ENCODE measurements at places on chromosomes 12 and 14.

- DNase-seq = no peak
Measured at GRCh38 chr12:80352474-80352873, 91.6 kb upstream of the PTPRQ start.

DNA sequence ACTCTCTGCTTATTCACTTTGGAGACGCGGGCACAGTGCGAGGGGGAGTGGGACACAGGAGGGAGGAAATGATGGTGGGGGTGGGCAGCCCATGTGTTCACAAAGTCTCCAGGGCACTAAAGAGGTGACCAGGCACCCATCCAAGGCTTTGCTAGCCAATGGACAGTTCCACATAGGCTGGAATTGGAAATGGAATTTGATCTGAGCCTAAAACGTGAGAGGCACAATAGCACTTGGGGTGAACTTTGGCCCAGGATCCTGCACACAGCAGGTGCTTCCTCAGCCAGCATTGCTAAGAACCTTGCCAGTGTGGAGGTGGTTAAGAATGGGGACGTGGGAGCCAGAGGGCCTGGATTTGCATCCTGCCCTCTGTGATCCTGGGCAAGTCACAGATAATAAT lies 193.8 kb downstream of the CHST11 start:
- DNase-seq = no peak

- DNase-seq = no peak
Measured at GRCh38 chr14:99659333-99659741, 14.4 kb downstream of the HHIPL1 start.

DNA sequence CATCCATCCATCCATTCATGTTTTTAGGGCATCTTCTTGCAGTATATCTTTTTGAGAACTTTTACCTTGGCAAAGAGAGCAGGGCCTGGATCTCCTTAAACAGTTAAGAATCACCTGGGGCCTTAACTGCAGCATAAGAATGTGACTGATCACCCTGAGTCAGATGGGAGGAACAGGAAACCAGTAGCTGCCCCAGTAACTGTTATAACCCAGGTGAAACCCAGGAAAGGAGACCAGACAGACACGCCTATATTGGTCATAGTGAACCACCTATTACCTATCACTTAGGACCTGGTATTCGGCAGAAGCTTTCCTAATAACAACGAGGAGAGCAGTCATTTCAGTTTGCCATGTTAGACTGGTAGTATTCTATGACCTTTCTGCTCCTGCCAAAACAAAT lies 43.4 kb upstream of the NR2C1 start:
- no peak for DNase-seq

DNA sequence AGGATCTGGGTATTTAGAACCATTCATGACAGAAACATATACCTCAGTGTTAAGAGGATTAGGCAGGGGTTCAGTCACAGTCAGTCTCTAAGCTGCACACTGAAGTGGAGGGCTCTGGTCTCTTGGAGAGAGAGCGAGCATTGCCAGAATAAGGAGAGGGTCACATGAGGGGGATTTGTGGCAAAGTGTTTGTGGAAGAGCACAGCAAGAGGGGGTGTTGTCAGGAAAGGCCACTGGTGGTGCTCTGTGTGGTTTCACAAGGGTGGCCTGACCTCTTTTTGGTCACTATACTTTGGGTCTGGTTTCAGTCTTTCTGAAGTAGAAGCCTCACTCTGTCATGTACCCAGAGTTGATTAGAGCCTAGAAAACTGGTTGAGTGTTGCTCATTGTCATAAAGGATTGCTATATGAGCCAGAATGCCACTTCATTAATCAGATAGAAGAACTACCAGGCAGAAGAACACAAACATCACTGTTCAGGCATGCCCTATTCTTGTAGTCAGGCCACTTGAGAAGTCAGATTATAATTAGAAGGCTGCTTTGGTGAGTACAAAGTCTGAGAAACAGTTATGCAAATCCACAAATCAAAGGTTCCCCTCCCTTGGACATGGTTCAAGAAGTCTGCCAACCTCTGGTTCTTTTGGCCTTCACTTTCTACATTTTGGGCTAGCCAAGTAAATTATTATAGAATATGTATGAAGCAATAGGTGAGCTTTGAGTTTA lies 8.4 kb downstream of the TMEM19 start:
- DNase-seq = no peak

- no peak for DNase-seq
Measured at GRCh38 chr12:28973491-28973890, 175.6 kb upstream of the FAR2 start.

GRCh38 chr12:62686938-62687337 lies 220.3 kb downstream of the MON2 start:
- DNase-seq = no peak

DNA sequence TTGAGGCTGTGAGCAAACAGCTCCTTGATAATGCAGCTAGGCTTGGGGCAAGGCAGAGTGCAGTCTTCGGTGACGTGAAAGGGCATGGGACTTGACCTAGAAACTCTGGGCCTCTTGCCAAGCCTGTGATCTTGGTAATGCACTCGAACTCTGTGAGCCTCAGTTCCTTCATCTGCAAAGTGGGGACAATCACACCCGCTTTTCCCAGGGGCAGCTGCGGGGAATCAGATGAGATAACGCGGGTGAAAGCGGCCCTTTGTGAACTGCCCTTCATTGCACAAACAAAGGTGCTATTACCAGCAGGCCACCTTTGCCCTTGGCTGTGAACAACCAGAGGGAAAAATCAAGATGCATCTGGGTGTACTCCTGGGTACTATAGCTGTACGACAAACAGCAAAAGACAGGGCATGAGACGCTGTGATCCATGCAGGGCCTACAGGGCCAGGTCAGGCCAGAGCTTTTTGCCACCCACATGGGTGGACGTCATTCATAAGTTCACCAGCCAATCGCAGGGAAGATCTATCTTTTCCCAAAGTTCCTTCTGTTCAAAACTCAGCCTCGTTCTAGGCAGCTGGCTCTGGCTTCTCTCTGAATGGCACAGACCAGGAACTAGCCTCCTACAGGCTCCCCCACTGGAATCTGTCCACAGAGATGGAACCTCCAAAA lies 3.2 kb downstream of the MSI1 start:
- no peak for DNase-seq

DNA sequence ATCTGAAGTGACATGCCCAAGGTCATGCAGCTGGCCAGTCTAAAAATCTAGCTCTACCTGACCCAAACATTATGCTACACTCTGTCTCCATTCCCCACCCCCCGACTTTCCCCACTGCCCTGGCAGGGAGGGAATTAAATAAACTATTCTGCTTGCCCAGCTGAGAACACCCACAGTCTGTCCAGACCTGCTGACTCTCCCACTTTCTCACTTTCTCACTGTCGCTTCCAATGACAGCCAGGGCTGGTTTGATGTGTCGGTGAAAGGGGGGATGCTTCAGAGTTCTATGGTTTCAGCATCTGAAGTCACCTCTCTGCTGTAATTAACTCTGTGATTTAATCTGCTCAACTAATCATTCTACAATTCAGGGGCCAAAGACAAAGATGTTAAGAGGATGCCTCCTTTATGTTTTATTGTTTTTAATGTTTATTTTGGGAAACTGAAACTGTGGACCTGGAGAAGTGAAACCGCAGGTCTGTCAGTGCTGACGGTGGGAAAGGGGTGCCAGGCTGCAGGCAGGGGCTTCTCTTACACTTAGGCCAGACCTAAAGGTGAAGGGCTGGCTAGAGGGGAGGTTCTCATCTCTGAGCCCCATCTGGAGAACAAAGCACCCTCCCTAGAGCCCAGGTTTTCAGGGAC lies 8.1 kb upstream of the MSI1 start:
- no peak for DNase-seq

- no peak for DNase-seq
Measured at GRCh38 chr12:31756977-31757420, 28.2 kb upstream of the AMN1 start.

Data from T47D (cell line).